Sigmoid colon (tissue), 7 donors: ENCODE measurements at places on chromosomes 3 and 15. TPM values are rescaled to one million over a fixed set of nuclear protein-coding genes. Genes with fewer than 3 reads are reported as not detected.

- DNase-seq = peak; percentile 69
- no peaks in the 10 kb centered on the region for H3K27me3 ChIP-seq
- no peaks in the 10 kb centered on the region for H3K36me3 ChIP-seq
- H3K4me3 ChIP-seq = no peak overlapping the region
- H3K27ac ChIP-seq = no peak overlapping the region
- peaks cover 43% of the 10 kb centered on the region for H3K4me1 ChIP-seq
Observed at GRCh38 chr15:77988347-77989295, 88.9 kb downstream of the TBC1D2B start.

DNA sequence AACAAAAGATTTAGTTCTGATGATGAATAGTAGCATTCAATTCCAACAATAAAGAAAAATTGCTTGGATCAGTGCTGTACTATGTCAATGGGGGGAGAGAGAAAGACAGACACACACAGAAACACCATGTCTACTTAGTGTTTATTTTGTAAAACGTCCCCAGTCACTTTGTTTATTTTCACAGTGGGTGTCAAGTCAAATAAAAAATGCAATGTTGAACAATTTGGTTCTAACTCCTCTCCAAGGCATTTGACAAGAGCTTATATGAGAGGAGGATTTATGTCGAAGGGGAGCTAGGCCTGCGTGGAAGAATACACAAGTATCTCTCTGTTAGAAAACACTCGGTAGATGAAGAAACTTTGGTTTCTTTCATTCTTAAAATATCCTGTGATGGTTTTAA, 201.7 kb upstream of the SLC2A2 start:
- H3K27me3 ChIP-seq = peaks cover 2% of the 10 kb centered on the region
- no peak overlapping the region for H3K4me3 ChIP-seq
- H3K36me3 ChIP-seq = no peaks in the 10 kb centered on the region
- DNase-seq = no peak
- H3K4me1 ChIP-seq = no peaks in the 10 kb centered on the region

The SLC38A3 gene
- not detected for total RNA-seq

GRCh38 chr3:133914839-133915600, 19.3 kb upstream of the RAB6B start:
- H3K27ac ChIP-seq = no peak overlapping the region
- H3K4me3 ChIP-seq = no peak overlapping the region
- H3K27me3 ChIP-seq = no peaks in the 10 kb centered on the region
- no peak for DNase-seq
- no peaks in the 10 kb centered on the region for H3K36me3 ChIP-seq
- no peaks in the 10 kb centered on the region for H3K4me1 ChIP-seq

- no peak for DNase-seq
- H3K4me3 ChIP-seq = no peak overlapping the region
- peaks cover 18% of the 10 kb centered on the region for H3K4me1 ChIP-seq
- H3K27me3 ChIP-seq = peaks cover 42% of the 10 kb centered on the region
Observed at GRCh38 chr3:50676031-50676705, 1.4 kb downstream of the DOCK3 start.

DNA sequence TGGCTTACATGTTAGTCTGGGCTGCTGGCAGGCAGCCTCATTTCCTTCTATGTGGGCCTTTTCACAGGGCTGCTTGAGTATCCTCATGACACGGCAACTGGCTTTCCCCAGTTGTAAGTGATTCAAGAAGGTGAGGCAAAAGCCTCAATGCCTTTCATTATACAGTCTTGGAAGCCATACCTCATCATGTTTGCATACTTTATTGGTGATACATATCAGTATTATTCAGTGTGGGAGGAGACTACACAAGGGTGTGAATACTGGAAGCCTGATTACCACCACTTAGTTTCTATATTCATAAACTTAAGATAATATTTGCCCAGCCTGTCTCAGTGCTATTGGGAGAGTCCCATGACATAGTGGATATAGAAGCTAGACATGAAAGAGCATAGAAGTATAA, 346.8 kb downstream of the SOX2 start:
- H3K36me3 ChIP-seq = no peaks in the 10 kb centered on the region
- no peak overlapping the region for H3K4me3 ChIP-seq
- no peaks in the 10 kb centered on the region for H3K4me1 ChIP-seq
- H3K27me3 ChIP-seq = no peaks in the 10 kb centered on the region

DNA sequence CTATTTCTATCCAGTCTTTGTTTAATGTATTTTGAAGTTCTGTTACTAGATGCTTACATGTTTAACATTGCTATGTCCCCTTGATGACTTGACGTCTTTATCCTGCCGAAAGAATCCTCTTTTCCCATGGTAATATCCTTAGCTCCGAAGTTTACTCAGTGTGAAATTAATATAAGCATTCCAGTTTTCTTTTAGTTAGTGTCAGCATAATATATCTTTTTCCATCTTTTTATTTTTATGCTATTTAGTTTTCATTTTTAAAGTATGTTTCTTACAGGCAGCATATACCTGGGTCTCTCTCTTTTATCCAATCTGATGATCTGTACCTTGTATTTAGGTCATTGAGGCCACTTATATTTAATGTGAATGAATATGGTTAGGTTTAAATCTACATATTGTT, 39.1 kb upstream of the MEF2A start:
- no peak overlapping the region for H3K27ac ChIP-seq
- no peaks in the 10 kb centered on the region for H3K4me1 ChIP-seq
- H3K27me3 ChIP-seq = no peaks in the 10 kb centered on the region
- H3K4me3 ChIP-seq = no peak overlapping the region
- H3K36me3 ChIP-seq = no peaks in the 10 kb centered on the region

DNA sequence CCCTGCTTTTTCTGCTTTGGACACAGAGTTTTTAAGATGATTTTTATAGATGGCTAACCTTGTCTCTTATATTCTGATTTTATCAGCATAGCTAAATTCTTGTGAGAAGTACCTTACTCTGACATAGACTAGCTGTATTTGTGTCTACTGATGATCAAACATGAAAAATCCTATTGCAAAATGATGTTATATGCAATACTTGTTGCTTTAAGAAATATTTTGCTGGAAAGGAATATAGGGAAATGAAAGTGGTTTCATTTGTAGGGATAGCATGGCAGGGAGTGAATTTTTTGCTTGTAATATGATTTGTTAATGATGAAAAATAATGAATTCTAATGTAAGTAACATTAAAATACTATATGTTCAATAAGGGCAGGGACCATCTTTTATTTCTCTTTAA, 35.9 kb downstream of the CFAP91 start:
- H3K36me3 ChIP-seq = no peaks in the 10 kb centered on the region
- no peaks in the 10 kb centered on the region for H3K4me1 ChIP-seq
- H3K27me3 ChIP-seq = no peaks in the 10 kb centered on the region
- H3K27ac ChIP-seq = no peak overlapping the region
- DNase-seq = no peak

DNA sequence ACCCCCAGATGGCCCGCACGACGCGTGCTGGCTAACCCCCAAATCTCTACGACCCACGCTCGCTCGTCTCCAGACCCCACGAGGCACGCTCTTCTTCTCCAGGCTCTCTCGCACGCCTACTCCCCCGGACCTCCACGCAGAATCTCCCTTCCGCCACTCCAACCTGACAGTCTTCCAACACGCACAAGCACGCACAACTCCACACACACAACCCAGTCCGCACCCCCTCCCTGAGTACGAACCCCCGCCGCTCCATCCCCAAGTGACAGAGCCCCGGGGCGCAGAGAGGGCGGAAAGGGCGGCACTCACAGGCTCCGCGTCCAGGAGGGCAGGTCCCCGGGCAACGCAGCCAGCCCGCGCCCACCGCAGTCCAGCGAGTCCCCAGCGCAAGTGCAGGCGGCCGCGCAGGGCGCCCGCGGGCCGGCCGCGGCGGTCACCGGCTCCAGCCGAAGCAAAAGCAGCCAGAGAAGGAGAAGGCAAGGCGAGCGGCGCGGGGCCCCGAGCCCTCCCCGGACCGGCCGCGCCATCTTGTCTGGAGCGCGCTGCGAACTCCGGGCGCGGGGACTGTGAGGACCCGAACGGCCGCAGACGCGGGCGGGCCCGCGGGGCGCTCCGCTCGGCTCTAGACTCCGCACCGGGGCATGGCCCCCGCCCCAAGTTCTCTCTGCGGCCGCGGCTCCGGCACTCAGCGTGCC, 794 bp downstream of the LRIG1 start:
- no peaks in the 10 kb centered on the region for H3K27me3 ChIP-seq
- peaks cover 51% of the 10 kb centered on the region for H3K4me1 ChIP-seq
- no peaks in the 10 kb centered on the region for H3K36me3 ChIP-seq
- H3K27ac ChIP-seq = peak overlapping the region; percentile 90

DNA sequence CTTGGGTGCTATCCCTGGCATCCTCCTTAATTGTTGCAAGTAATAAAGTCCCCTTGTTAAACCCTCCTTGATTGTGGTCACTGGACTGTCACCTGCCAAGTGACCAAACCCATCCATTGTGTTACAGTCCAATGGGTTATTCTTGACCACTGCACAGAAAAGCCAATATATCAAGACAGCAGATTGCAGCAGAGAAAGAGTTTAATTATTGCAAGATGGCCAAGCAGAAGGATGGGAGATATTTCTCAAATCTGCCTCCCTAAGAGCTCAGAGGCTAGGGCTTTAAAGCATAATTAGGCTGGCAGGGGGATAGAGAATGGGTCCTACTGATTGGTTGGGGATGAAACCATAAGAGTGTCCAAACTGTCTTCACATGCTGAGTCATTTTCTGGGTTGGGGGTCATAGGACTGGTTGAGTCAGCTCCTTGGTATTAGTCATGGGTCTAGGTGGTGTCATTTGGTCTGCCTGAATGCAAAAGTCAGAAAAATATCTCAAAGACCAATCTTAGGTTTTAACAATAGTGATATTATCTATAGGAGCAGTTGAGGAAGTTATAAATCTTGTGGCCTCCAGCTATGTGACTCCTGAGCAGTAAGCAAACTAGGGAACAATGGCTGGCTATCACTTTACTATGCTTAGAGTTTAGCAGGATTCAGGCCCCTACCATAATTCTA, 19.1 kb upstream of the XYLB start:
- H3K4me1 ChIP-seq = no peaks in the 10 kb centered on the region
- no peaks in the 10 kb centered on the region for H3K36me3 ChIP-seq
- no peak overlapping the region for H3K4me3 ChIP-seq
- DNase-seq = no peak
- H3K27ac ChIP-seq = no peak overlapping the region

GRCh38 chr3:129101370-129102138, 20.1 kb downstream of the RAB43 start:
- H3K4me1 ChIP-seq = no peaks in the 10 kb centered on the region
- DNase-seq = no peak
- no peak overlapping the region for H3K27ac ChIP-seq
- H3K27me3 ChIP-seq = no peaks in the 10 kb centered on the region
- no peak overlapping the region for H3K4me3 ChIP-seq

- no peaks in the 10 kb centered on the region for H3K27me3 ChIP-seq
- no peak overlapping the region for H3K4me3 ChIP-seq
- H3K27ac ChIP-seq = no peak overlapping the region
- DNase-seq = no peak
- H3K36me3 ChIP-seq = peaks cover 24% of the 10 kb centered on the region
Observed at GRCh38 chr3:119672776-119673175, 4.4 kb downstream of the COX17 start.

The NPAP1 gene
- total RNA-seq = 0.28 TPM

GRCh38 chr3:166499636-166500035, 662.4 kb upstream of the BCHE start:
- no peaks in the 10 kb centered on the region for H3K27me3 ChIP-seq
- H3K27ac ChIP-seq = no peak overlapping the region
- no peak for DNase-seq
- H3K4me1 ChIP-seq = no peaks in the 10 kb centered on the region

DNA sequence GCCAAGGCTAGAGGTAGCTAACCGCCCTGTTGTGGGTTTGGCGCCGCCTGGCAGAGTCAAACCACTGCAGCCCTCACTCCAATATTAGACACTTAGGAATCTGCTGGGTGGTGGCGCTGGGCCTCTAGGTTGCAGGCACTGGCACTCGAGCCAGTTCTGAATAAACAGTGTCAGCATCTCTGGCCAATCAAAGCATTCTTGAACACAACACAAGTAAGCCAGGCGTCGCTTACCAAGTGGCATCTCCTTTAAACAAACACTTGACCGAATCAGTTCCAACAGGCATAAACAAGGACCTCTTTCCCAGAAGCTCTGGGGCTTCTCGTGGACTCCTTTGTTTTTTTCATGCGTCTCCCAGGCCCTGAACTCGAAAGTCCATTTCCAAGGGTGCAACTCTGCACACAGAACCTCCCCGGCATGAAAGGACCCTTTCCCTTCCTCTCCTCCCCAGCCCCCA, 82.3 kb downstream of the LRIG1 start:
- no peak overlapping the region for H3K4me3 ChIP-seq
- peak overlapping the region; percentile 95 for H3K27ac ChIP-seq
- H3K27me3 ChIP-seq = no peaks in the 10 kb centered on the region
- peaks cover 9% of the 10 kb centered on the region for H3K36me3 ChIP-seq
- peak; percentile 90 for DNase-seq

The SST gene
- not detected for total RNA-seq

GRCh38 chr3:133371181-133371580, 28.7 kb upstream of the BFSP2 start:
- H3K4me1 ChIP-seq = no peaks in the 10 kb centered on the region
- no peaks in the 10 kb centered on the region for H3K36me3 ChIP-seq
- DNase-seq = no peak
- no peaks in the 10 kb centered on the region for H3K27me3 ChIP-seq

GRCh38 chr15:66287461-66288057, 5.8 kb upstream of the DIS3L start:
- peaks cover 18% of the 10 kb centered on the region for H3K4me1 ChIP-seq
- no peaks in the 10 kb centered on the region for H3K36me3 ChIP-seq
- H3K4me3 ChIP-seq = no peak overlapping the region
- DNase-seq = no peak
- H3K27ac ChIP-seq = no peak overlapping the region

DNA sequence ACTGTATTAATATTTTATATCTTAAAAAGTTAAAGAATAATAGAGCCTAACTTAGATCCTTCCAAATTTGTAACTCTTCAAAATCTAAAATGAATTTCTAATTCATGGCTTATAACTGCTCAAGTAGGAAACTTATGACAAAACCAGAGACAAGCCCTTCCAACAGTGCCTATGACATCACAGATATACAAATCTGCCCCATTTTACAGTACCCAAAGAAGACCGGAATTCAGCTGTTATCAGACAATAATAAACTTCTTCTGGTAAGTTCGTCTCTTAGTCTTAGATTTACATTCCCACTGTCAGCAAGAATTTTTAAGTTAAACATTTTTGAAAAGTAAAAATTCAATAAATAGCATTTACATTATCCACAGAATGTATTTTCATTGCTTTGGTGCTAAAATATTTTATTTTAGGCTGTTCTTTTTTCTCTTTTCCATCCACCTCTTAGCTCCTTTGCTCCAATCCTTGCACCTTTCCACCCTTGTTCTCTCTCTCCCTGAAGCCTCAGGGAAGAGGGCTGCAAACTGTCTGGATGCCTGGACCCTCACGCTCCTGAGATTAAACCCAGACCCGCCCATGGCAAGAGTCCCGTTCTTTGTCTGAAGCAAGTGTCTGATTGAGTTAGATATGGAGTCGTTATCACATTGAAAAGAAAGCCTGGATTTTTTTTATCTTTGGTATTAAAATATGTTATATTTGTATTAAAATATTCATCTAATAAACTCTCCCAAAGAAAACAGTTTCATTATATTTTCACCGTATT, 312.7 kb downstream of the ZBTB20 start:
- DNase-seq = no peak
- no peak overlapping the region for H3K27ac ChIP-seq
- H3K4me3 ChIP-seq = no peak overlapping the region

The GABRG3 gene
- under 0.01 TPM for total RNA-seq
